ENCODE measurements at places on chromosomes 12 and 14. TPM values are rescaled to one million over a fixed set of nuclear protein-coding genes. Genes with fewer than 3 reads are reported as not detected.

SERPINA6 gene
- not detected for total RNA-seq

RBP5 gene
- 1.2 TPM for total RNA-seq

NXPH4 gene
- total RNA-seq = 0.82 TPM

TAS2R8 gene
- not detected for total RNA-seq

NOVA1 gene
- total RNA-seq = 0.25 TPM

SRRM4 gene
- not detected for total RNA-seq

OR4K14 gene
- not detected for total RNA-seq

ITFG2 gene
- total RNA-seq = 43.4 TPM

ATXN2 gene
- 52.6 TPM for total RNA-seq

SELPLG gene
- total RNA-seq = 52.1 TPM

SLC6A13 gene
- 0.18 TPM for total RNA-seq

HOXC11 gene
- not detected for total RNA-seq

OR6C1 gene
- not detected for total RNA-seq

RPS6KL1 gene
- total RNA-seq = 10.8 TPM
